ENCODE measurements at places on chromosomes 7 and 10.

DNA sequence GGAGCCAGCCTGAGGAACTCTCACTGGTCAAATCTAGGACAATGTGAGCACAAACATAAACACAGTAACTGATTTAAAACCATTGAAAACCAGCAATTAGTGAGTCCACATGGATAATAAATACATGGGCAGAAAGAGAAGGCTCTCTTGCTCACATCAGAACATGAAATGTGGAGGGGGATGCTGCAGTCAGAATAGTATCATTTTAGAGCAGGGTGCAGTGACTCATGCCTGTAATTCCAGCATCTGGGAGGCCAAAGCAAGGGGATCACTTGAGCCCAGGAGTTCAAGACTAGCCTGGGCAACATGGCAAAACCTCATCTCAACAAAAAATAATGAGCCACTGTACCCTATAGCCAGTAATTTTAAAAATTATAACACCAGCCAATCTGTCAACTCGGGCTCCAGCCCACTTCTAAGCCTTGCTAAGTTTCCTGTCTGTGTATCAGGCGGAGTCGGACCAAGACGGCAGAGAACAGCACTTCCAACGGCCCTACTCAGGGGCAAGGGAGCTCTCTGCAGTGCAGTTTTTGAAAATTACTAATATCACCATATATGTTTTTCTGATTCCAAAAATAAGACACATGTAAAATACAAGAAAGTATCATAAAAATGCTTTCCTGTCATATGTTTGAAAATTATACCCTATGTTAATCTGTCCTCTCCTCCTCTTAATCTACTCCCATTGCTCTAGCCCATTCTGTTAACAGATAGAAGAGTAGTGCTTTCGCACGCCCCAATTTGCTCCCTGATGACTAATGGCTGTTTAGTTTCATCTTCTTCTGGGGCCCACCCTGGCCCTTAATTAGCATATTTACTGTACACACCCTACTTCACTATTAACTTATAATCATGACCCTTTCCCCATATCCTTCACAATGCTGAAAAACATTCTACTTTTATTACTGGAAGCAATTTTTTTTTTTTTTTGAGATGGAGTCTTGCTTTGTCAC is 17.1 kb downstream of the URGCP start:
- DNase-seq, result no peak

DNA sequence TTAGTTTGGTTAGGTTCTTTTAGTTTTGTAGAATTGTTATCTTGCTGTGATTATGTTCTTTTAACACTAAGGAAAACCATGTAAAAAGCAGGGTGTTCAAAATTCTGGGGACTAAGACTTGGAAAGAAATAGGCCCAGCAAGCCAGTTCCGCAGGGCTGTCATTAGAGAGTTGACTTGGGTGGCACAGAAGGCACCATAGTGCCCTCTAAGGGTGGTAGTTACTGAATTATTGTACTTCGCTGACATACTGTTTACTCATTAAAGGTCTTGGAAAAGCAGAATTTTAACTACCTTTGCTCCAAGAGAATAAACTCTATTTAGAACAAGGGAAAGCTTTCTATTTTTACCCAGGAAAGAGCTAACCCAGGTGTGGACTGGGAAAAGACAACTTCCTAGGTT is 86.5 kb downstream of the OTUD1 start:
- peak; percentile 36 for DNase-seq

DNA sequence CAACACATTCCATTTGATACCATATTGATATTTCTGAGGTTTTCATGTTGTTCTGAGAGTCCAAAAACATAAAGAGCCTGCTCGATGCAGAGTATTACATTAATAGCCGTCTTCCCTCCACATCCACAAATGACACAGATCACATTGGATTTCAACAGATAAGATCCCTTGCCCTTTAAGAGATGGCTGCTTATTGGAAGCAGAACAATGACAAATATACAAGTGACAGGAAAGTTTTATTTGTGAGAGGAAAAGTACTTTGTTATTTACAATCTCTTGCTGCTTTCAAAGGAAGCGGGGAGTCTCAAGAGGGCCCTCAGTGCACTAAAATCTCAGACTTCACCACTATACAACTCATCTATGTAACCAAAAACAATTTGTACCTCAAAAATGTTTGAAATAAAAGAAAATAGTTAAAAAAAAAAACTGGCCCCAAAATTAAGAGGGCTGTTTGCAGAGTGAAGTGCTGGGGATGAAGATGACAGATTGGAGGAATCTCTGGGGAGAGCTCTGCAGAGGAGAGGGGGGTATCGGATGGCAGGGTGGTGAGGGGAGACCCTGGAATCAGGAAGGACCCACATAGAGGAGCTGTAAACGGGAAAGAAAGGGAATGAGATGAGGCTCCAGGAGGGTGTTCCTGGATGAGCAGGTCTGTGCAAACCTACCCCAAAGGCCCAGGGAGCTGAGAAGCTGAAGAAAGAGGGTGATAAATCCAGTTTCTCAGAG is 42.5 kb upstream of the ZNF438 start:
- DNase-seq, result no peak

GRCh38 chr10:12221323-12222298 is 25.6 kb downstream of the CDC123 start:
- peak; percentile 17 for DNase-seq

GRCh38 chr7:80070391-80070790 is 64.2 kb upstream of the GNAI1 start:
- DNase-seq, result no peak

GRCh38 chr7:138226001-138226476 is 149.8 kb downstream of the AKR1D1 start:
- no peak for DNase-seq

DNA sequence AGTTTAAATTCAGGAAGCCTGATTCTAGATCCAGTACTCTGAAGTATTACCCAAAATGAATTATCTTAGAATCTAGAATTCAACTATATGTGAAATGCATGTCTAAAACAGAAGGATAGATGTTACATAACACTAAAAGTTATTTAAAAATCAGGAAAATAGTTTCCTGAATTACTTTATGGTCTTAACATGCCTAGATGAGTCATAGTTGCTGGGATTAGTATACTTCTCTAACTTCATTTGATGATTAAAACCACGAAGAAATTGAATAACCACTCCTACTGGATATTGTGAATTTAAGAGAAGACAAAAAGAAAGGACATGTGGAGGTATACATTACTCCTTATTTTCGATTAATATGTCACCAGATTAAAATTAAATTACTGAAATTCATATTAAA is 65.5 kb downstream of the ATAD1 start:
- DNase-seq, result no peak

- DNase-seq, result no peak
These were observed 223.2 kb downstream of the FANK1 start for GRCh38 chr10:126119599-126119998.

- DNase-seq, result no peak
These were observed 19.5 kb downstream of the RPA3 start for GRCh38 chr7:7698930-7699329.

- DNase-seq, result peak; percentile 44
These were observed 89.7 kb downstream of the HIPK2 start for GRCh38 chr7:139687980-139688632.

- DNase-seq, result no peak
These were observed 140.8 kb downstream of the ETV1 start for GRCh38 chr7:13848681-13849131.

- no peak for DNase-seq
These were observed 32.9 kb upstream of the BHLHA15 start for GRCh38 chr7:98178321-98178720.

DNA sequence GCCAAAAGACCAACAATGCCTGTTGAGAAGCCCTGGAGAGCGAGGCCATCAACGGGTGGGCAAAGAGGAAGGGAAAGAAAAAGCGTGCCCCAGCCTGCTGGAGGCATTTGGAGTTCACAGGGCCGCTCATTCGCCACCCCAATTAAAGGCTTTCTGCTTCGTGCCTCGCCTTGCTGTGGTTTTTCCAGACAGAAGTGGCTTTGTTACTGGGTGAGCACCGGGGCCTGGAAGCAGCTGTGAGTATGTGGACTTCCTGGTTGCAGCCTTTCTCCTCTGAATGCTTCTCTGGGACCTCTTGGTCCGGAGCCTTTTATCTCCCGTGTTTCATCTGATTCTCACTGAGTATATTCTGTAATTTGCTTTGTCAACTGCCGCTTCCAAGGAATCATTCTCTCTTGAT is 118.1 kb upstream of the EGR2 start:
- peak; percentile 98 for DNase-seq

DNA sequence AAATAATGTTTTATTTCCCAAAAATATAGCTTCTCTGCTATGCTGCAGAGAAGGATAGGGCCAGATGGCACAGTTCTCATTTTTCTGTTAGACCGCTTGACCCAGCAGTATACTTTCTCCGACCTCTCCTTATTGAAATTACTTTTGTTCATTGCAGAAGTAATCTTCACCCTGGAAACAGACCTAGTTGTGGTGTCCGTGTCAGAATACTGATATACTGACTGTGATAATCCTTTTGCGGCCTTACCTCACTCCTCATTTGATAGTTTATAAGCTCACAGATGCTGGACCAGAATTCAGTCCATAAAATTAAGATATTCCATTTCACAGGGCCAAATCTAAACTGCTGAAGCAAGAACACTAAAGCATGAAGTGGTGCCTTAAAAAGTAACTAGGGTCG is 260.6 kb upstream of the DKK1 start:
- DNase-seq, result no peak

GRCh38 chr7:94452239-94452638 is 57.4 kb upstream of the CASD1 start:
- DNase-seq, result no peak

- DNase-seq, result peak; percentile 80
These were observed 166.0 kb downstream of the FANK1 start for GRCh38 chr10:126062131-126063032.

GRCh38 chr7:25388681-25389080 is 160.4 kb upstream of the NPVF start:
- no peak for DNase-seq

DNA sequence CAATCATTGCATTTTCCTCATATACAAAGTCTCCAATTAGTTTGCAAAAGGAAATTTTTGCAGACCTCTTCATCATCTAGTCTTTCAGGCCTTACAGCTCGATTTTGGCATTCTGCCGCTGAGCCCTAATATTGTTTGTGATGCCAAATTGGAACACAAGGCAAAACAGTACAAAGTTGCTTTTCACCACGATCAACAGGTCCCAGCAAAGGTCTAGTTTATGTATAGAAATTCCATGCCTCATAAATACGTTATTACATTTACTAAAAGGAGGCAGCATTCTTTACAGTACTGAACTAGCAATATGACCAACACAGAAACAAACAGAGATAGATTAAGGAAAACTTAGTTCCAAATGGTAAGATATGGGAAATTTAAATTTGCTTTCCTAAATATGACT is 7.0 kb upstream of the DNAJC1 start:
- DNase-seq, result no peak

- DNase-seq, result no peak
These were observed 65.1 kb downstream of the CTNNA3 start for GRCh38 chr10:67630904-67631303.

DNA sequence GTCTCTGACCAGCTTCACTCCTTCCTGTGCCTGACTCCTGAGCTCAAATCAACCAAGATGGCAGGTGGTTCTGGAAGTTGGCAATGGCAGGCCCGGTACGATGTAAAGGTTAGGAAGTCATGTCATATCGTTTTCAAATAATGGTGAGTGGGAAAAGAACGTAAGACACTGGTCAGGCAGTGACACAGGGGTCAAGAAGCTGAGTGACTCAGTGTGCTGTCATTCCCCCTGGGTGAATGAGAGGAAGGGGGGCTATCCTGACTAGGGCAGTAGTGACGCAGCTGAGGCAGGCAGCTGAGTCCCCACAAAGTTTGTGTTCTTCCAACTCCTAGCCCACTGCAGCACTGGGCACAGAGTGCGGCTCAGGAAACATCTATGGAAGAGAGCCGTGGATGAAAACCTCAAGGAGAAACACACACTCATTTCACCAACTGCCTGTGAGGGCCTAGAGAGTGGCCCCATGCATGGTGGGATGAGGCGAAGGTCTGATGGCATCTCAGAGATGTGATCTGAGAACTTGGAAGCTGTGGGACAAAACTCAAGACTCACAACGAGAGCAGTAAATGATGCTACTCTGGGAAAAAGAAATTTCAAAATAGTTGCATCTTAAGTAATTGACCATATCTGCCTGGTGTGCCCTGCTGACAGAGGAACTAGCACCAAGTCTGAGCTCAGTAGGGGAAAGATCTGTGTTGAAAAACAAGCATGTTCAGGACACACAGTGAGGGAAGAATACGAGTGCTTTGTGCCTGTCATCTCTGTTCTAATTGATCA is 23.2 kb downstream of the CREB3L2 start:
- DNase-seq, result no peak

GRCh38 chr10:92274071-92274470 is 16.8 kb downstream of the CPEB3 start:
- DNase-seq, result no peak

DNA sequence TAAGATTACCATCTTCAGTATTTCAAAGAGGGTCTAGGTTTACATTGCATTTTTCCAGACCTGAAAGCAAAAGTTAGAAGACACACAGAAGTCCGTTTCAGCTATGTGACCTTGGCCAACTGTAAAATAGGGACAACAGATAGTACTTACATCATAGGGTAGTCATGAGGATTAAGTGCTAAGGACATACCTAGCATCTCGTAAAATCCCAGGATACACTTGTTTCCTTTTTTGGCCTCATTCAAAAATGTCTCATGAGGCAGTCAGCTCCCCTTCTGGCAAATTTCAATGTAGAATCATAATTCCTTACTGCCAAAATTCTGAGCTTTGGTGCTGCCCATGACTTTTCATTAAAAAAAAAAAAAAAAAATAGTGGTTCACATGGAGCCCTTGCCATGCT is 6.4 kb upstream of the DUSP5 start:
- no peak for DNase-seq

GRCh38 chr7:73749931-73750776 is 11.6 kb upstream of the ABHD11 start:
- DNase-seq, result no peak

GRCh38 chr7:26959290-26959689 is 94.9 kb upstream of the SKAP2 start:
- DNase-seq, result no peak

DNA sequence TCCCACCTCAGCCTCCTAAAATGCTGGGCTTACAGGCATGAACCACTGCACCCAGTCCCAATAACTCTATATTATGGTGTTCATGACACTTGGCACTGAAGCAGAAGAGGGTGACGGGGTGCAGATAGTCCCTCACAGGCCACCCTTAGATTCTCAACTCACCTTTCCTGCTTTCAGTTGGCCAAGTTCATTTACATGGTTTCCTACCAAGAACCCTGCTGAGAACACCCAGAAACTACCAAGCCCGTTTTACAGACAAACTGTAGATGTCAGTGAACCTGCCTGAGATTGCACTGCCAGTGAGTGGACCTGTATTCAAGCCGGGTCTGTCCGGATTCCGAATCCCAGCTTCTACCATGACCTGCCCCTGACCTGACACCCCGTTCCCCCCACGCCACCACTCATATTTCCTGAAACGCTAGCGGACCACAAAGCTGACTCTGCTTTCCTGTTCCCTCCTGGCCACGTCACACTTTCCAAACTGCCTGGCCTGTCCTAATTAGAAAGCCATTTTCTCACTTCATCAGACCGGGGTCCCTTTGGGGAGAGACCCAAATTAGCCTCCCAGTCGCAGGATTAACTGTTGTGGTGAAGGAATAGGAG is 17.3 kb downstream of the GRID2IP start:
- DNase-seq, result no peak

- no peak for DNase-seq
These were observed 63.4 kb upstream of the C1QL3 start for GRCh38 chr10:16585103-16585502.

GRCh38 chr7:75650062-75650461 is 88.7 kb downstream of the HIP1 start:
- peak; percentile 46 for DNase-seq

- DNase-seq, result no peak
These were observed 208.1 kb upstream of the HDAC9 start for GRCh38 chr7:18287482-18287881.

Measured in SW480 (cell line).